ENCODE measurements at places on chromosomes 2 and 18.

DNA sequence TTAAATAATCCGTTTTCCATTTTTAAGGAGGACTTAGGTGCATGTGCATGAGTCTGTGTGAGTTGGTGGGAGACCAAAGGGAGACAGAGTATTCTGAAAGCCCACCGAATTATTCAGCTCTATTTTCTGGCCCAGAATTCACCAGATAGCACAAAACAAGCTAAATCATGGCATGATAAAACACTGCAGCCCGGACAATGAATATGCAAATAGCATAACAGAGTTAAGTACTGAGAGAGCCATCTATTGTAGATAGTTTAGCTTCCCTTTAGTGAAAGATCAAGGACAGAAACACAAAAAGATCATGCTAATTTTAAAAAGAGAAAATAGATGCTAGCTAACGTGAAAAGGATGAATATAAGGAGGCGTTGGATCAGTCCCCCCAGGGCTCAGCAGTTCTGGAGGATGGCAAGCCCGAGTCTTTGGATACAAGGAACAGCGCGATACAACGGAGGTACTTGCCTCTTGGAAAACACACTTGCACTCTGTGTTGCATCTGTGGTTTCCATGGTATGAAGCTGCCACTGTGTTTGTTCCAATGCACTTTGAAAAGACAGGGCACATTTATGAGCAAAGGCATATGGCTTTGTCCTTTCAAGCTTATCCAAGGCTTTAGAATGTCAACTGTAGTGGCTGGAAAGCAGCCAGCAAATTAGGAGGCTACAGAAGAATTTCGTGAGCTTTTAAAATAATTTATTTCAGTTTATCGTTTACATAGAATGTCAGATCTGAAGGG lies 119.9 kb downstream of the LYPD1 start:
- no peak for DNase-seq

GRCh38 chr2:206721256-206721920 lies 3.2 kb upstream of the DYTN start:
- DNase-seq: no peak

DNA sequence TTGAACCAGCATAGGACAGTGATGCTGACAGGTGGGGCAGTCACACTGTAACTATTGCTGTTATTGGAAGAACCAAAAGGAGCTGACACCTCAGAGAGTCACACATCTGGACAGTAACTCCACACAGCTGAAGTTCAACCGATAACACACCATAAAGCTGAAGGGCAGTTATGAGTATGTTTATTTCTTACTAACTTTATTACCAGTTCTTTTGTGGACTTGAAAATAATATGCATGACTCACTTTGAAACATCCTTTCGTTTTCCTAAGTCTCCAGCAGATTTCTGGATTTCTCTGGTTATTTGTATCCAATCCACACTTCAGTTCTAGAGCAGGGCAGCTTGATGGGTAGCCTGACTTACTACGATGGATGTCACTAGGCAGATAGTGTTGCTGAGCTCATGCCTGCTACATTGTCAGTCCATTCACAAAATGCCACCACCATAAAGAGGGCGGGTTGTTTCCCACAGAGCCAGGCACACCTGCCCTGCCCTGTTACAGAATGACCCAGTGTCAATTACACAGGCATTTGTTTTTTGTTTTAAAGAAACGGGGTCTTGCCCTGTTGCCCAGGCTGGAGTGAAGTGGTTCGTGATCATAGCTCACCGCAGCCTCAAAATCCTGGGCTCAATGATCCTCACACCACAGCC lies 8.4 kb upstream of the AGBL5 start:
- DNase-seq: no peak

DNA sequence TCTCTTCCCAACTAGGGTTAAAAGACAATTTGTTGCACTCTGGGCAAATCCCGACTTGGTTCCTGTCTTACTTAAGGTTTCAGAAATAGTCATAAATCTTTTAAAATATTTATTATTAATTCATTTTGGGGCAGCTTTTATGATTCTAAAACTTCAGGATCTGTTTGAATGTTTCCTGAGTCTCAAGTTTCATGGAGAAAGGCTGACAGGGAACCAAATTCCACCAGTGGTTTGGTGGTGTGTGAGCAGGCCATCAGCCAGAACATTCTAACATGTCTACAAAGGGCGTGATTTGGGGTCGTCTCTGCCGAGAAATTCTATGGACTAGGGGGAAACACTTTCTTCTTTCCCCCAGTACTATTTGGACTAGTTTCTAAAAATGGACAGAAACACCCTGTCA lies 366.4 kb downstream of the ZNF521 start:
- DNase-seq: no peak

DNA sequence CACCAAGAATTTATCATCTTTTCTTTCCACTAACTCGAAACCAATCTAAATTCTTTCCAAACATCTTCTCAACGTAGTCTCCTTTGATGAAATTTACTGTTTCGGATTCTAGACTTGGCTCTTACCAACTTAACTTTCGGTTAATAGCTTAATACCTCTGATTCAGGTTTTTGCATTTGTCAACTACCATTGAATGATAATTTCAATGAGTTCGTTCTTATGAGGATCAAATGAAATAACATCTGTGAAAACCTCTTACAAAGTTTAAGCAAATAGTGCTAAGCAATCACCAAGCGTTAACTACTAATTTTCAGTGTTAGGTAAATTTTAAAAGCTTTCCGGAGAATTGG lies 593 bp upstream of the NRBP1 start:
- no peak for DNase-seq

DNA sequence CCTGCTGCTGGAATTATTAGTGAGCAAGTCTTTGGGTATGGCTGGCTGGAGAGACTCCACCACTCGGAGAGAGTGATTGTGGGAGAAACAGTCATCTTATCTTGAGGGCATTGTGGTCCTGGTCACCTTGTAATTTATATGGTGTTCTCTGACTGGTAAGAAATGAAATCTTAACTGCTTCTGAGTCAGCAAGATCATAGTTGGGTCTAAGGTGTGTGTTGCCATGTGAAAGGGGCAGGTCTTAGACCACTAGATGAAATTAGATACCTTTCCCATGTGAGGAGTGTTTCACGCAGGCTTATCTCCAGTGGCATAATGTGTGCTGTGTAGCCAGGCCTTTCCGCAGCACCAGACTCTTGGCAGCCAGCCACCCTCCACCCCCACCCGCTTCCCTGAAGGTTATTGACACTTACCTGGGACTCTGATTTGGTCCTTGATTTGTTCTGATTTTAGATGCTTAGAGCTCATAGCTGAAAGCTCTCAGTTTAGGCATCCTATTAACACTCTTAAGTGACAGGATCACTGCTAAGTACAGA lies 7.7 kb downstream of the MAPRE3 start:
- DNase-seq: no peak

- DNase-seq: no peak
These were observed 9.0 kb downstream of the ZNF516 start for GRCh38 chr18:76486038-76486437.

DNA sequence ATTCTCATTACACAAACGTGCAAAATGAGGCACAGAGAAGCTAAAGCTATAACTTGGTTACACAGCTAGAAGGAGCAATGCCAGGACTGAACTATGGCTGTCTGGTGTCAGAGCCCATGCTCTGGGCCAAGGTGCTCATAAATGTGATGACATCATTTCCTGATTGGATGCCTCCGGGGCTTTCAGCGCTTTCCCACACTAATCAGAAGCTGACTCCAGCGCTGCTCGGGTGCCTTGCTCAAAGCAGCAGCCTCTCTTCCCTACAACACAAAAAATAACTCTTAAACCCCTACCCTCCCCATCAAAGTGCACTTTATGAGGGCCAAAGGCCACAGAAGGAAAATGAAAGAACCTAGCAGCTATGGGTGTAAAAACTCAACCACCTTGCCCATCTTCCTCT lies 90.7 kb downstream of the STK39 start:
- no peak for DNase-seq

- peak; percentile 99 for DNase-seq
These were observed at the start of the genes EIF2B4 and SNX17 for GRCh38 chr2:27370026-27370815. Gene EIF2B4 (minus strand): TSS chr2:27370338. CDS start chr2:27370314, 24 bp downstream. Gene SNX17 (plus strand): TSS chr2:27370616. CDS start chr2:27370744, 128 bp downstream.

DNA sequence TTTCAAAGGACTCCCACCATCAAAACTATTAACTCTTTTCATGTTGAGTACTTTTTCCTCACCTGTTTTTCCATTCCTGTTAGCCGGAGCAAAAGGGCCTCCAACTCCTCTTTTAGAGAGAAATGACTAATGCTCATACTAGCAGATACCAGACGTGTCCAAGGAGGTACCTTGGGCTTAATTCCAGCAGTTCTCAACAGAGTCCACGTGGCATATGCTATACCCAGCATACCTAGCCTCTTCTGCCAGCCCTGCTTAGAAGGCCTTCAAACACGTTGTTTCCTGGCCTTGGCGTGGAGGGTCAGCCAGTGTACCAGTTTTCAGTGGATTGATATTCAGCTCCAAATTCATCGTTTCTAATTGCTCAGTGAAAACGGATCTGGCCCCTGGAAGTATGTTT lies 123.9 kb downstream of the MGAT5 start:
- DNase-seq: no peak

GRCh38 chr2:203867561-203868200 lies at the start of gene CTLA4:
Gene CTLA4 (plus strand): TSS chr2:203867771. CDS start chr2:203867943, 172 bp downstream.
- DNase-seq: no peak

- no peak for DNase-seq
These were observed 124.5 kb downstream of the CMPK2 start for GRCh38 chr2:6741229-6741628.

GRCh38 chr2:137929519-137929916 lies 34.8 kb upstream of the HNMT start:
- no peak for DNase-seq

DNA sequence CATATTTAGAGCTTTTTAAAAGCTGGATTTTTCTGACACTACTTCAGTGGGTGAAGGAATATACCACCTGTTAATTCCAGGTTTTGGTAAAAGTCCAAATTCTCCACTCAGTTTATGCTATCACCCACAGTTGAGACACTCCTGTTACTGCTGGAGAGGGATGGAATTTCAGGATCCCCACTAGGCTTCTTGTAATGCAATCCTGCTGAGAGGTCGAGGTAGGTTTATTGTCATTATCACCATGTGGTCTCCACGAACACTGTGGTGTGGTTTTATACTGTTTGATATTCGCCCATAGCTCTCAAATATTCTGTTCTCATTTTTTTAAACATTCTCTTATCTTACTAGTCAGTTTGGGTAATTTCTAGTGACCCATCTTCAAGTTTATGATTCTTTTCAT lies 167.9 kb downstream of the CCDC102B start:
- no peak for DNase-seq

- no peak for DNase-seq
These were observed 65.5 kb upstream of the PMAIP1 start for GRCh38 chr18:59834267-59834666.

- no peak for DNase-seq
These were observed 248.5 kb downstream of the RNF144A start for GRCh38 chr2:7165736-7166135.

- no peak for DNase-seq
These were observed 10.2 kb downstream of the NAGK start for GRCh38 chr2:71078624-71079023.

GRCh38 chr2:37831081-37831780 lies 93.9 kb upstream of the RMDN2 start:
- no peak for DNase-seq

GRCh38 chr18:37559194-37559593 lies 6.4 kb downstream of the CELF4 start:
- no peak for DNase-seq

- DNase-seq: no peak
These were observed 93.7 kb downstream of the AOX1 start for GRCh38 chr2:200679535-200679934.

GRCh38 chr18:13471198-13471845 lies 252.8 kb downstream of the LDLRAD4 start:
- no peak for DNase-seq

DNA sequence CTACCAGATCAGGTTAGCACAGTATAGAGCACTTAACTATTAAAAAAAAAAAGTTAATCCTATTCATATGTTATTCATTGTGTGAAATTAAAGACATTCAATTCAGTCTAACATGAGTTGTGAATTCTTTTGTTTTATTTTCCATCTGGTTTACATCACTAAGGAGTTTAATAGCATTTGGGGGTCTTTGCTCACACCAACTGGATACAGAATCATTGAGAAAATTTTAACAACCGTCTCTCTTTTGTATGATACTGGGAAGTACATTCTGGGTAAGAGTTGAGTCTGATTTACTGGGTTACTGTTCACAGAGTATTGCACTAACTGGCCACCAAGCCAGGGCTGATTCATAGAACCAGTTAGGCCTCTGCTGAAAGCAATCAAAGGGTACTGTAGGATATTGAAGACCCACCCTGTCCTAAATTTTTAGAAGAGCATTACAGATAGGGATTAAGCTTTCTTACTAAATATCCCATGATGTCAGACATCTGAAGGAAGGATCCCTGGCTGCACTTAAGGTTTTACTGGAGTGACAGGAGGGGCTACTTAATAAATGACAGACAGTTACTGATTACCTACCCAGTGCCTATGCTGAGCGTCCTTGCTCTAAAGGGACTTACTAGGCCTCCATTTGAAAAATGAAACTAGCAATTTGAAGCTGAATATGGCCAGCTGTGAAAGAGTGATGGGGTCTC lies 387.9 kb downstream of the SETBP1 start:
- DNase-seq: no peak

- no peak for DNase-seq
These were observed 860 bp upstream of the KCNJ3 start for GRCh38 chr2:154697418-154698252.

DNA sequence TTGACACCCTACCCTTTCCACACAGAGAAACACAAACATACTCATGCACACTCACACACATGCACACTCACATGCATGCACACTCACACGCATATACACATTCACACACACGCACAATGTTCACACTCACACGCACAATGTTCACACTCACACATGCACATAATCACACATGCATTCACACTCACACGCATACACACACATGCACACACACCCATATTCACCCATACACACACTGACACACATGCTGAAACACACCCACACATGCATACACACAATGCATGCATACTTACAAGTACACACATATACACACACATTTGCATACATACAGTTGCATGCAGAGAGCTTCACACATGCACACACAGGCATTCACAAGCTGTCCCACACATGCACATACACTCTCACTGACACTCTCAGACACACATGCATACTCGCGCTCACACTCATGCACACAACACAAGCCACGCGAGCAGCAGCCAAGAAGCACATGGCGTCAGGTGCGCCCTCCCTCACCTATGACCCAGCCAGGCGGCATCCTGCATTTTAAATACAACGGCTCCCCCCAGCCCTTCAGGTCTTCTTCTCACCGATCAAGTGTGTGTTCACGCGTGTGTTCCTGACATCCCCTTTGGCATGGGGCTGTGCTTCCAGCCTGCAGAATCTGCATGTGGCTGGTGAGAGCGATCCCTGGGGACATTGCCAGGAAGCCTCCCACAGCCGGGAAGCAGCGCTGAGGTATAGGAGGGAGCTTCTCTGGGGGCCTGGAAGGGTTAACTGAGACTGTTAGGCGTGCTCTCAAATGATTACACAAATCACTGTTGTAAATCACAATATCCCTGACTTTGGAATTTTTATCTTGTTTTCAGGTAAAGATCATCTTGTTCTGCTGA lies 195.1 kb downstream of the RTP5 start:
- DNase-seq: no peak

DNA sequence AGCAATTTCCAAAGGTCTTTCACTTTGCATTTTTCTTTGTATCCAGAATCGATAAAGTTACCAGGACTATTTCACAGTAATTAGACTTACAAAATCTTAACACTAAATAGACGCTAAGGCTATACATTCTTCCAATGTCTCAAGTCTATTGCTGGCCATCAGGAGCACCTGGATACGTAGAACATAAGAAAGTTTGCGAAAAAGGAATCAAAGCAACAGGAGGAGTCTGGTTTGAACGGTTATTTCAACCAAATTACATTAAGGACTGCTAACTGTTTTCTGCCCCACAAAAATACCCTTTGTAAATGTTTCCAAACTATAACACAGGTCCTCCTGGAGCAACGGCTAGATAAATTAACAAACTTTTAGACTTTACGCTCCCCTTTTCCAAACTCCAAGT lies 1.4 kb upstream of the HNRNPA3 start:
- no peak for DNase-seq

All from right renal cortex interstitium (tissue), 3 donors.